K562 (cell line): ENCODE measurements at places on chromosomes 7 and 10. TPM values are rescaled to one million over a fixed set of nuclear protein-coding genes. Genes with fewer than 3 reads are reported as not detected.
A peak's percentile ranks its signal among the peaks of the same experiment; 100 is the strongest.

EGFR gene
- not detected in 2 replicates for polyA plus RNA-seq

GPR37 gene
- 0.03 TPM in 1 of 2 replicates, not detected in the other for polyA plus RNA-seq

NUTM2E gene
- polyA plus RNA-seq = 0.08 TPM in 1 of 2 replicates, not detected in the other

PIK3CG gene
- polyA plus RNA-seq = 10.7 and 12.9 TPM in 2 replicates

GNB2 gene
- 189 and 193 TPM in 2 replicates for polyA plus RNA-seq

ADARB2 gene
- not detected in 2 replicates for polyA plus RNA-seq

ZNF487 gene
- polyA plus RNA-seq = 3.2 and 3.7 TPM in 2 replicates

- no peak for DNase-seq
- no peak overlapping the region for H3K27ac ChIP-seq
- no peaks in the 10 kb centered on the region for H3K36me3 ChIP-seq
- H3K4me3 ChIP-seq = no peak overlapping the region
- no peaks in the 10 kb centered on the region for H3K4me1 ChIP-seq
Measured at GRCh38 chr7:18494821-18495408, 634 bp upstream of the HDAC9 start.

DNA sequence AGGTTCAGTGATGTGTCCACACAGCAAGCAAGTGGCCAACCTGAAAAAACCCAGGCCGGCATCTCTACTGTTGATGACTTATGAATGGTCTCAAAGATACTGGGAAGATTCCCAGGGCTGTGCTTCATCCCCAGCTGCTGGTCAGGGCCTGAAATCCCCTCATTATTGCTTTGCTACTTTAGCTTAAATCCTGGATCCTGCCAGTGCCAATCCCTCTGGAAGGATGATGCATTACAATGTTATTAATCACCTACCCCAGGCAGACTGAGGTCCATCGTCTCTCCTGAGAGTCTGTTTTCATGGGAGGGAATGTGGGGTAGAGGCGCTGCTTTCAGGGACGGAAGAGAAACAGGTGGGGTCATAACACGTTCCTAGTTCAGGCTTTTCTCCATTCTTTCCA, 371.6 kb downstream of the RPS24 start:
- DNase-seq = no peak
- H3K27me3 ChIP-seq = peaks cover 24% of the 10 kb centered on the region
- no peaks in the 10 kb centered on the region for H3K36me3 ChIP-seq
- no peak overlapping the region for H3K27ac ChIP-seq

DNA sequence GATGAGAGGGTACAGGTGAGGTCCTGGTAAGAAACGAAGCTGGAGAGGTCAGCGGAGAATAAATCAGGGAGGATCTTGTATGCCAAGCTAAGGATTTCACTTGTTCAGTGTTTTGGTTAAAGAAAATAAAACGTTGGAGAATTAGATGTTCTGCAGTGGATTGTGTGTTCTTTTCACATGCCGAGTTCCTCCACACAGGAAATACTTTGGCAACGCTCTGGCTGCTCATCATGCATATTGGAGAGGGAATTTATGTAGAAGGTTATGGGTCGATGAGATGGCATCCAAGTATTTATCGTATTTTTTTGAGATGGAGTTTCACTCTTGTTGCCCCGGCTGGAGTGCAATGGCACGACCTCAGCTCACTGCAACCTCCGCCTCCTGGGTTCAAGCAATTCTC, 11.0 kb downstream of the RPS24 start:
- no peak for DNase-seq
- no peak overlapping the region for H3K4me3 ChIP-seq
- H3K4me1 ChIP-seq = peaks cover 11% of the 10 kb centered on the region
- H3K36me3 ChIP-seq = peaks cover 31% of the 10 kb centered on the region

DNA sequence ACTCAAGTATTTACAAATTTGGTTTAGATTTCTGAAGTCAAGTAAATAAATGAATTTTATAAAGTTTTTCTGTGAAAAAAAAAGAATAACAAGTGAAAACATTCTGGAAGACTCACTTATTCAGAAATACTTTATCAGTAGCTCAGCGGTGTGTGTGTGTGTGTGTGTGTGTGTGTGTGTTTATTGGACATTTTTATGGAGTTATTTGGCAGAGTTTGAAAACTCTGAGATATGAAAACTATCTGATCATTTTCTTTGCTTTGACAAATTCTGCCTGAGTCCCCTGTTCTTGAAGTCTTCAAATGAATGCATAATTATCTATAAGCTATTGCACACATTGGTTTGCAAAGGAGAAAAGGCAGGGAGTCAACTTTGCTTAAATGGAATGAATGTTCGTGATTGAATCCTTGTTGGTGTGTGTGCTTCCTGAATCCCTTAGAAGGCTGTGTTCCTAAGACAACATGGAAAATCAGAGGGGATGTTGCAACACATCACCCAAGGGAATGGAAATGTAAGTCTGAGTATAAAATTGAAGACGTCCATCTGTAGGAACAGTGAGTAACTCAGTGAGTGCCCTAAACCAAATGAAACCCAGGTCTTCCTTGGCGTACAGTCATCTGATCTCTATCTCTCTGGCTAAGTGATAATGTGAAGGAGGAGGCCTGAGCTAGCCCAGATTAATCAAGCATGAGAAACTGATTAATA, 160.9 kb downstream of the REEP3 start:
- no peak for DNase-seq
- H3K36me3 ChIP-seq = no peaks in the 10 kb centered on the region
- no peaks in the 10 kb centered on the region for H3K4me1 ChIP-seq
- H3K27me3 ChIP-seq = peaks cover 6% of the 10 kb centered on the region; the same call in 2 of the 3 replicates

DNA sequence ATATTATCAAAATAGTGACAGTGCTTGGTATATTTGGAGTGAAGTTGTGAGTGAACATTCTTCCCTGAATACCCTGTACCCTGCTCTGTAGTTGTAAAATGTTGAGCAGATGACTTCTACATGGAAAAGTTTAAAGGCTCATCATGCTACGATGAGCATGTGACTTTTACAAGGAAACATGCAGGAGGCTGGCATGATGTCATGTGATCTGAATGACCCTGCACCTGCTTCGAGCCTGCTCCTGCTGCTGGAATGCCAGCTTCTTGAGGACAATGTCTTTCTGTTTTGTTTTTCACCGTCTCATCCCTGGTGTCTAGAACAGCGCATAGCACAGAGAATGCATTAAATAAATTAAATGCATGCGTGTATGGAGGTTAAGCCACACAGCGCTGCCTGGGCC, 5.4 kb upstream of the INPP5A start:
- H3K4me1 ChIP-seq = peaks cover 16% of the 10 kb centered on the region
- H3K27me3 ChIP-seq = peaks cover 8% of the 10 kb centered on the region; the same call in 2 of the 3 replicates
- no peaks in the 10 kb centered on the region for H3K36me3 ChIP-seq

DNA sequence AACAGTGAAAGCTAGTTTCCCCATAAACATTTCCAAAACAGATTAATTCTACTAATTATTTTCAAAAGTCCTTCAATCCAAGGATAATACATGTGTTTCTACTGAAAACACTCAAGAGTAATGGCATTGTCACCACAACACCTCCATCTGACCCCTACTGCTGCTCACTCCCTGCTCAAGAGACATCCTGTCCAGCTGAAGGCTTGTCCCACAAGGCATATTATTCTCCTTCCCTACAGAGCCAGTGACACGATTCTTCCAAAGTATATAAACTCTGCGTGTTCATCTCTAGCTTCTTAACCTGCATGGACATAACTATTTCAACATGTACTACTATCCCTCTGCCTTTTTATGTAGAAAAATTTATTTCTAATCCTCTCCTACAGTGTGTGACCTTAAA, 182.1 kb downstream of the CPEB3 start:
- H3K36me3 ChIP-seq = no peaks in the 10 kb centered on the region
- H3K4me1 ChIP-seq = no peaks in the 10 kb centered on the region
- H3K27me3 ChIP-seq = no peaks in the 10 kb centered on the region
- no peak for DNase-seq

DNA sequence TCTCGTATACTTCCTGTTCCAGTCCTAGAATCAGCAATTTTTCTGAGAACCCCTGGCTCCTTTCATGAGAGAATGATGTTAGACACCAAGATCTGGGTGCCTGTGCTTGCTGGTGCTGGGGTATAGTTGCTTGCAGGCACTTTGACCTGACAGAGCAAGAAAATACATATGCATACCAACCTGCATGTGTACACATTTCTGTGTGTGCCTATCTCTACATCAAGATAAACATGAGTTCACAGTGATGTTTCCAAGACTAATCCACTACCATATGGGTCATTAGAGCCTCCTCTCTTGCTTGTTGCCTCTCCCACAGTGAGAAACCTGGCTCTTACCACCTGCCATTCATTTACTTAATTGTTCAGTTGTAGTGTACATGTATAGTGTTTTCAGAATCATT, 229.1 kb upstream of the IGFBP3 start:
- no peaks in the 10 kb centered on the region for H3K4me1 ChIP-seq
- H3K27me3 ChIP-seq = no peaks in the 10 kb centered on the region
- no peak overlapping the region for H3K27ac ChIP-seq
- H3K36me3 ChIP-seq = no peaks in the 10 kb centered on the region

DNA sequence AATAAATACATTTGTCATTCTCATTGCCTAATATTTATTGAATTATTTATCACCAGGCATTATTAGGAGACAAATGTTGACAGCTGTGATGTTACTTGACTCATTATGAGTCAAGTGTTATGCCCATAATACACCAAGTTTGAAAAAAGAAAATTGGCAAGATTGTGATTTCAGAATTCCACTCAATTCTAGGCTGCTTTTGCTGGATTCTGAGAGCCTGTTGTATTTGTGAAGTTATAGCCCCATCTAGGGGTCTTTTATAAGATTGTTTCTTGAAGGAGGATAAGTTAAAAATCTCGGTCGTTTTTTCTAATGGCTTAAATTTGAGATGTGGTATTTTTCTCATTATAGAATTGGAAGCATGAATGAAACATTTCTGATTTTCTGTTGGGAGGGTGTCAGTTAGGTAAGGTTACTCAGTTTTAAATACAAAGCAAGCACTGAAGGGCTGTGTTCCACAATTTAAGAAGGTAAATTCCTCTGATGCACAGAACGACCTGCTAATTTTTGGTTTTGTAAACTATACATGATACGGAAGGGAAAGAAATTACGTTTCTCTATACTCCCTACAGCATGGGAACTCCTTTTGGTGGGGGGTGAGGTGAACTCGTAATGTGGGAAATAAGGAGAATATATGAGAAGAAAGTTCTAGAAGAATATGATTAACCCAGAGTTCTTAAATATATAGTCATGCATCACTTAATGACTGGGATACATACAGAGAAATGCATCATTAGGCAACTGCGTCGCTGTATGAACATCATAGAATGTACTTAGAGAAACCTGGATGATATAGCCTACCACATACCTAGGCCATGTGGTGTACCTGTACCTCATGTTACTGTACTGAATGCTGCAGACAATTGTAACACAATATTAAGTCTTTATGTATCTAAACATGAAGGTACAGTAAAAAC, 2.6 kb downstream of the STK31 start:
- H3K4me3 ChIP-seq = no peak overlapping the region
- DNase-seq = peak; percentile 60
- no peaks in the 10 kb centered on the region for H3K36me3 ChIP-seq

DNA sequence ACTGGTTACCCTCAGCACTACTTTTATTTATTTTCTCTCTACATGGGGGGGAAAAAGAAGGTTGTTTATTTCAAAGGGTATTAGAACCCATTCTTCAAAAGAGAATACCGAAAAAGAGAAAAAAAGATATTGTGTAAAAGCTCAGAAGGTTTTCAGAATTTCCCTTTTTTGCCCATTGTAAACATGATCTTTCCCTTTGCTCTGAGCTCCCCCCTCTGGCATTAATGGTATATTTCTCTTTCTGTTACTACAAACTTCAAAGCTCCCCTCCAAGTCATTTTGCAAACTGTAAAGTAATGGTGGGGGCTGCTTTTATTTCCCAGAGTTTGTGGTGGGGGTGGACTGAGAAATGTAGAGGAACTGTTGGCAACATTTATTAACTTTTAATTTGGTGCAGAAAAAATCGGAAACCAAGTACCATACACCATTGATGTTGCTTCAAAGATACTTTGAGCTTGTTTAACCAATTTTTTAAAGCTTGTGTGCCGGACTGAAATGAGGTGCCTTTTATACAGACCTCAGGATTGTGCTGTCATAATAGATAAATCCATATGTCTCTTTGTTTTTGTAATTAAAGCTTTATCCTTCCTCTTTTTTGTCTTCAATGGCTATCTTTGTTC, 181.5 kb downstream of the EXOC4 start:
- no peak overlapping the region for H3K4me3 ChIP-seq
- no peak overlapping the region for H3K27ac ChIP-seq
- no peaks in the 10 kb centered on the region for H3K4me1 ChIP-seq
- no peaks in the 10 kb centered on the region for H3K27me3 ChIP-seq
- peak; percentile 39 for DNase-seq

DNA sequence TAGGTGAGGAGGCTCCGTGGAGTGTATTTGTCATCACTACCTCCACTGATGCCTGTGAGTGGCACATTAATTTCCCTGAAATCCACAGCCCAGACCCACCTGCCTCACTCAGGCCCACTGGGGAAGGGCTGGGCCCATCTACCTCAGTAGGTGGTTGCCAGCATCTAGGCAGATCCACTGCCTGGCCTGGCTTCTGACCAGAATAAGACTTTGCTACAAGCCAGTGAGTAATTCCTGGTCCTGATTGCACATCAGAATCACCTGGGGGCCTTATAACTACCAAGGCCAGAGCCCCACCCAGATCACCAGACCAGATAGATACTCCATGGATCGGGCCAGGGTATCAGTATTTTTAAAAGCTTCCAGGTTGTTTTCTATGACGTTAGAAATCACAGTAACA, 37.5 kb upstream of the PLEKHA1 start:
- H3K36me3 ChIP-seq = no peaks in the 10 kb centered on the region
- DNase-seq = no peak
- no peak overlapping the region for H3K27ac ChIP-seq
- H3K27me3 ChIP-seq = no peaks in the 10 kb centered on the region
- no peak overlapping the region for H3K4me3 ChIP-seq
- no peaks in the 10 kb centered on the region for H3K4me1 ChIP-seq

- no peaks in the 10 kb centered on the region for H3K4me1 ChIP-seq
- DNase-seq = no peak
Measured at GRCh38 chr7:138363721-138364120, 96.3 kb upstream of the TRIM24 start.

DNA sequence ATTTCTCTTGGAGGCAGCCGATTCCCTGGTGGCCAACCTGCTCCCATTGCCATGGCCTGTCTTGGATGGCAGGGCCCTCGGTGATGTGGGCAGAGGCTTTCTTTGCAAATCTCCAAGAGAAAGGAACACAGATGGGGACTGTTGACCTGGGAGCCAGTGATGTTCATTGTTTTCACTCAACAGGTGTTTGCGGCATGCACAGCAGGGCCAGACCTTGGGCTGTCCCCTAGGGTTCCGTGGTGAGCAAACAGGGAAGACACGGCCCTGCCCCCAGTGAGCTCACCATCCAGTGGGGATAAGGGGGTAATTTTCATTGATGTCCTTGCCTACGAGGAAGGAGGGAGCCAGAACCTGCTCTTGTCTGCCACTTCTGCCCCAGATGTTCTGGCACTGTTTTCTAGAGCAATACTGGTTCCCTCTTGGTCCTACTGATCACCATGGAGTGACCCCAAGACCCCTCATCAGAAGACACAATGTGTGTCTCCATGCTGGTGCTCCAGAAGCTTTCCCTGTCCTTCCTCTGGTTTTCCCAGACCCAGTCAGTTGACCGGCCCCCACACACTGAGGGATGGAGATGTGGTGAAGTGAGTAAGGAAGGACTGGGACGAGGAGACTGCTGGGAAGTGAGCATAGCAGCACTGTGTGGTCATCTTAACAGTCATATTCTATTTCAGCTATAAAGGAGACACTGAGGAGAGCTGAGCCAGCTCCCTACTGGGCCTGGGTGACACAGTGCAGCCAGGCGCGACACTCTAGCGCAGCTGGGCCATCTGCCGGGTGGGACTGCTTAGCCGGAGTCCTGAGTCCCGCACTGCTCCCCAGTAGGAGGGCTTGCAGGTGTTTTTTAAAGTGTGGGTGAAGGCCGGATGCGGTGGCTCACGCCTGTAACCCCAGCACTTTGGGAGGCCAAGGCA, 20.4 kb upstream of the FIGNL1 start:
- no peak overlapping the region for H3K27ac ChIP-seq
- H3K27me3 ChIP-seq = peaks cover 61% of the 10 kb centered on the region
- no peaks in the 10 kb centered on the region for H3K36me3 ChIP-seq
- H3K4me3 ChIP-seq = no peak overlapping the region
- peaks cover 6% of the 10 kb centered on the region for H3K4me1 ChIP-seq
